ENCODE measurements at places on chromosomes 3 and 15. TPM values are rescaled to one million over a fixed set of nuclear protein-coding genes. Genes with fewer than 3 reads are reported as not detected.

- DNase-seq, result no peak
These were observed 31.9 kb upstream of the SPRED1 start for GRCh38 chr15:38220606-38221273.

DNA sequence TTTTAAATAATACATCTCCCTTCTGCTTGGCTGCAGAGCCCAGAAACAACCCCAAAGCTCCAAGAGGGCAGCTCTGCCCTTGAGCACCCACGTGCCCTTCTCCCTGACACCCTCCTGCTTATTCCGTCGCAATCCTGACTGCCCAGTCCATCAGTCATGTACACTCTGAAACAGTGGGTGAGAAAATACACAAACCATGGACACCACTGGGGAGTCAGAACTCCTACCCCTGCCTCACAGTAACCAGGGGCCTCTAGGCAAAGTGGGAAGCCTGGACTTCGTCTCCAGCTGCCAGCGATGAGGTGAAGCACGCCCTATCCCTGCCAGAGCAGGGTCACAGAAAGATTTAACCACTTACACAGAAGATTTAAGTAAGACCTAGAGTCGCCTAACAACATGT lies 40.1 kb downstream of the HERC2 start:
- DNase-seq, result no peak

RBM15B gene
- total RNA-seq, result 43.4 TPM

LYSMD4 gene
- total RNA-seq, result 5.5 TPM

- DNase-seq, result no peak
These were observed 28.7 kb downstream of the DLEC1 start for GRCh38 chr3:38067508-38068233.

DNA sequence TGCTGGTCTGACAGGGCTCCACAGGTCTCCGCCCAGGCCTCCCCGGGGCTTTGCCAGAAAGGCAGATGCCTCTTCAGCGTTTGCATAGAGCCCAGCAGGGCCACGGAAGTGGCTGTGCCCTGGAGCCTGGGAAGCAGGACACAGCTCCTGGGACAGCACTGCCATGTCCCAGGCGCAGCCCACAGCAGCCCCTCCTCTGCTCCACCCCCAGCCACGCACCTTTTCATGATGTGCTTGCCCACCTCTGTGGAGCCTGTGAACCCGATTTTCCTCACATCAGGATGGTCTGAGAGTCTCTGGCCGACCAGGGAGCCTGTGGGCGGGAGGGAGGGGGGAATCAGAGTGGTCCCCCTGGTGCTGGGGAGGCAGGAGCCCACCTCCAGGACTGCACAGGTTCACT lies 33.9 kb upstream of the SLC41A3 start:
- DNase-seq, result no peak

NR1I2 gene
- total RNA-seq, result 0.47 TPM

CPNE4 gene
- total RNA-seq, result not detected

TEX55 gene
- total RNA-seq, result not detected

MOBP gene
- not detected for total RNA-seq

ITIH4 gene
- 8.2 TPM for total RNA-seq

DNA sequence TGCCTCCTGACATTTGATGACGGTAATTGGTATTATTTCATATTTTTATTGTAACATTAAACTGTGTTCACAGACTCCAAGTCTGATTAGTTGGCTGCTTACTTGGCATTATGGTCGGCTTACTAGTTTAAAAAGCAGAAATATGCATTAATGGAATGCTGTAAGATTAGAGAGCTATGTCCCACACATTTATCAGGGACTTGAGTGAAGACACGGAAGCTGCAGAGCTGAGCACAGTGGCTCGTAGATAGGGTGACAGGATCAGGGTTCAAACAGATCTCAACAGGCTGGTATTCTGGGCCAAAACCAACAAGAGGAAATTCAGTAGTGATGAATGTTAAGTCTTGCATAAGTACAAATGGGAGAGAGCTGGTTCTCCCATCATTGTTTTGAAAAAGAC lies 113.8 kb downstream of the ADAMTSL3 start:
- no peak for DNase-seq

- no peak for DNase-seq
These were observed 315.4 kb downstream of the PTPRG start for GRCh38 chr3:61876797-61877196.

RAB11A gene
- total RNA-seq, result 139 TPM

TRPM1 gene
- total RNA-seq, result not detected

DNA sequence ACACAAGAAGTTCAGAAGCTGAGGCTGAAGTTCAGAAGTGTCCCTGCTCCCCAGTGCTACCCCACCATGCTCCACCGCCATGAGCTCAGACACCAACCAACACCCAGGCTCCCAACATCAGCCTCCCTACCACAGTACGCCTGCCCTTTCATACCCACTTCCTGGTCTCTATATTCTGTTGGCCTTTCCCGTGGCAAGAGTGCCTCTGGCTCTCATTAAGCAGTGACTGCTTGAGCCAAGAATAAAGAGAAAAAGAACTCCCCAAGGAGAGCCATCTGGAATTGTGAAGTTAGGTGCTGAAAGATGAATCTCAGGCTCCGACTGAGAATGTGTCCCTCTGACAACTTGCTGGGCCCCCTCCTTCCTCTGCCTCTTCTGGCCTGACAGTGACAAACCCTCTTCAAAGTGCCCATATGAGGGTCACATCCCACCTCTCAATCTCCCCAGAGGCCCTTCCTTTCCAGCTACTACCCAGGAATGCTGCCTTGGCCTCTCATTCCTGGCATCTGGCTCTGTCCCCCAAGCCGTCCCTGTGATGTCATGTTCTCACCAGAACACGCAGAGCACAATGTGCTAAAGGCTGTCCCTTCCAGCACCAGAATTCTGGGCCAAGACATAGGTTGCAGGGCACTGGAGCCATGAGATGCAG lies 306.8 kb downstream of the NTRK3 start:
- no peak for DNase-seq

DNA sequence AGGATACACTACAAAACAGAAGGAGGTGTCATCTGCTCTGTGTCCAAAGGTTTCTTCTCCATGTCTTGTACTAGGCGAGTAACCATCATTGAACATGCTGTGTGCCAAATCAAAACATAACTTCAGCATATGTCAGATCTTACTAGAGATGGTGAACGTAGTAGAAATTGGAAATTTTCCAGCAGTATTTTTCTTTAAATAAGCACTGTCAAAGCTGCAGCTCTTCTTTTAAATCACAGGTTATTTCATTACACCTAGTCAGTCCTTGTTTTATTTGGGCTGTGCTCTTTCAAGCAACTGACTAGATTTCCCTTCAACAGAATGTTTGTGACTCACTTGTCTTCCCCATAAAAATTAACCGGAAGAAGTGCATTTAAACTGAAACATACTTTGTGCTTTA lies 46.5 kb downstream of the MSL2 start:
- no peak for DNase-seq

Data from activated T-cell treated with anti-CD3 and anti-CD28 coated beads, Interleukin-2, amount 50 U/mL, for 4 hours (primary cell).